H4 (cell line): ENCODE measurements at places on chromosomes 12 and 14.

GRCh38 chr14:81198651-81199050 lies 22.1 kb downstream of the GTF2A1 start:
- DNase-seq: no peak

DNA sequence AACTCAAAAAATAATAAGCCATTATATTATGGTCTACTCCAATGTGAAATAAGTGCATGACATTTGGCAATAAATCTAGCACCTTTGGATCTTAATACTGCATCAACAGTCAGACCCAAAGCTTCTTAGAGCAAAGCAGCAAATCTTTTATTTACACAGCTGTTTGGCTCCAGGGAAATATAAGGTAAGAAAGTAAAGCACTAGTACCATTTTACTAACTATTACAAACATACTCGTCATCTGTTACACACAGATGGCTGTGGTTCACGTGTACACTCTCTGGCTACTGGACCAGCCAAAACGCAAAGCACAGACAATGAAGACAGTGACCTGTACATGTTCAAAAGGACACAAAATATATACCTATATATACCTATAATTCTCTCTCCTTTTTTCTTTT lies 2.8 kb downstream of the FGD6 start:
- DNase-seq: no peak

DNA sequence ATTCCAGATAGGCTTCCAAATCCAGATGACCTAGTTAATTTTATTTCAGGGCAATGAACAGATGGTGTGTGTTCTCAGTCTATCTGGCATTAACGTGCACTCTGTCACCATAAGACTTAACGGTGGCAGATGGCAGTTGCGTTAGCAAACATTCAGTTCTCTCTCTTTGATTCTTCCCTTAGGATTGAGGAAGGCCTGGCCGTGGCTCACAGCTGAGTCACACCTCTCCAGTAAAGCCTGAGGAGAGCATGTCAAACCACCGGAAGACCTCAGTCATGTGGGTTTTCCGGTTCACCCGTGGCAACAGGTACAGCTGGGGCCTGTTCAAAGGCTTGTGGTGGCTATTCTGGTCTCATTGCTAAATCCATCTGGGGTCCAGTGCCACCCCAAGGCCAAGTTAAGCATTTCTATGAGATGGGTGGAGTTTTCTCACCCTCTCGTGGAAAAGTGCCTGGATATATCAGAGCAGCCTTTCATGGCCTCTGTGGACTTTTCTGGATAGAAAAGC lies 545.1 kb upstream of the ATP2B1 start:
- peak; percentile 95 for DNase-seq

GRCh38 chr12:46516933-46517578 lies 144.5 kb upstream of the SLC38A2 start:
- no peak for DNase-seq

GRCh38 chr14:104515811-104516780 lies 63.5 kb upstream of the C14orf180 start:
- no peak for DNase-seq

- no peak for DNase-seq
Measured at GRCh38 chr12:21718944-21719650, 55.4 kb downstream of the KCNJ8 start.

GRCh38 chr14:31294746-31295405 lies 87.3 kb upstream of the HECTD1 start:
- DNase-seq: no peak

DNA sequence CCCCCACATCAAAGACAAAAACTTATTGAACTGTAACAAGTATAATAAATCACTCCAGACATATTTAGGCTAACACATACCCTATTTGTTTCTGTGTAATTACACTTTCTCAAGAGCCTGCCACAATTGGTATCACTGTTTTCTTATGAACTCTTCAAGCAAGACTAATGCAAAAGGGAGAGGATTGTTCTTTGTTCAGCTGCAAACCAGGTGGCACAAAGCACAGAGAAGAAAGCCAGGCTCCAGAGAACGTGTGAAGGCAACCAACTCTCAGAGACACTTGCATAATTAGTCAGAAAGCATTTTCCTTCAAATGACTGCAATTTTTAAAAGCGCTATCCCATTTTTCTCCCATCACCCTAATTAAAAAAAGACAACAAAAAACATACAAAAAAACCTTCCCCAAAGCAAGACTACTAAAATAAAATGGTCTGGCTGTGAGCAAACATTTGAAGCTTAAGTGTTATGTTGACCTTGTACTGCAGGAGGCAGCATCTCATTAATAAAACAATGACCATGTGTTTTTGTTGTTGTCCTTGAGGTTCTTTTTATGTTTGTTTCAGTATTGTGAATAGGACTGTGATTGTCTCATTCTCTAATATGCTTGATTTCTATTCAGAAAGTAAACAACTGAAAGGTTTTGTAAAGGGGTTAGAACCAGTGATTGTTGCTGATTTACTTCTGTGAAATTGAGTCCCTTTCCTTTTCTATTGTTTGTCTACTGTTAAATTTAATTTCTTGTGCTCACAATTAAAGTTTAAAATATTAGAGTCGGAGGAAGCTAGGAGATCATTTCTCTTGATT lies 452.7 kb upstream of the PDE3A start:
- peak; percentile 58 for DNase-seq

GRCh38 chr12:28104316-28104715 lies 85.9 kb upstream of the CCDC91 start:
- no peak for DNase-seq

- DNase-seq: no peak
Measured at GRCh38 chr14:64502887-64503433, 678 bp downstream of the ZBTB25 start.

DNA sequence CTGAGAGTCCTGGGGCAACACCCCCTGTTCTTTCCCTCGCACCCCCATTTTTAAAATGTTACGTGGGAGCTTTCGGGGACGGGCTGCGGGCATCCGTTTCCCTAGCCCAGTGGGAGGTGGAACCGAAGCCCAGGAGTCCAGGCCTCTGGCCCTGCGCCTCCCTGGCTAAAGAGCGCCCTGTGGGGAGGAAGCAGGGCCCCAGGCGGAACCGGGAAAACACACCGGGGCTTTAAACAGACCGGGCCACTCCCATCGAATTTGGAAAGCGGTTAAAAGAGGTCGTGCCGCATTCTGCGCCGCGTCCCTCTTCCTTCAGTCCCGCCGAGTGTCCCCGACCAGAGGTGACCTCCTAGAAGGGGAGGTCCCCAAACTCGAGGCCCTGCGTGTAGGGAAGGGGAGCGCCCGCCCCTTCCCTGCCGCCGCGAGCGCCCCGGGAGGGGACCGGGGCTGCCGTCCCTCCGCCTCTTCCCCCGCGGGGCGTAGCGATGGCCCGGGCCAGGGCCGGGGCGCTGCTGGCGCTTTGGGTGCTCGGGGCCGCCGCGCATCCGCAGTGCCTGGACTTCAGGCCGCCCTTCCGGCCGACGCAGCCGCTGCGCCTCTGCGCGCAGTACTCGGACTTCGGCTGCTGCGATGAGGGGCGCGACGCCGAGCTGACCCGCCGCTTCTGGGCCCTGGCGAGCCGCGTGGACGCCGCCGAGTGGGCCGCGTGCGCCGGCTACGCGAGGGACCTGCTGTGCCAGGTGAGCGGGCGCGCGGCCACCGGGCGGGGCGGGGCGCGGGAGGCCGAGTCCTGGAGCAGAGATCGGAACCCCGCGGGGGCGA lies at the start of gene HHIPL1:
Gene HHIPL1 (plus strand): TSS at position 407 of the 822 bp plus-strand sequence. CDS start 79 bp downstream, at position 486.
- DNase-seq: no peak

GRCh38 chr12:2013527-2014223 lies 9.4 kb upstream of the DCP1B start:
- peak; percentile 35 for DNase-seq

GRCh38 chr14:50156111-50156510 lies 39.7 kb upstream of the VCPKMT start:
- DNase-seq: no peak

GRCh38 chr14:50831726-50832168 lies 785 bp upstream of the NIN start:
- no peak for DNase-seq

DNA sequence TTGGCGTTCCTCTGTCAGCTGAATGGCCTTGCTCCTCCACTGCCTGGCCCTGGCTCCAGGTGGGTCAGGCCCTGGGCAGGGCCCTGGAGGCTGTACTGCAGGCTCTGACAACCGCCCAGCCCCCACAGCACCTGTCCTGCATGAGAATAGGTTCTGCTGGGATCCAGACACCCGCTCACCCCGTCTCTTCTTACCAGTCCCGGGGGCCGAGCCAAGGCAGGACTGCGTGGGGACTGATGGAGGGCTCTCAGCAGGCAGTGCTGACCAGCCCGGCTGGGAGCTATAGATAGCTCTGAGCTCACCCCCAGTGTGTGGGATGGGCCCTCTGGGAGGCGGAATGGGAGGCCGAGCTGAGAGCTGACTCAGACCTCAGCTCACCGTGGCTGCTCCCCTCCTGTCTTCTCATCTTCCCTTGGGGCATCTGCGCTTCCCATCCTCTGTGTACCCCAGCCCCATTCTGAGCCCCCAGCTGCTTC lies 39.6 kb downstream of the TEAD4 start:
- no peak for DNase-seq

- no peak for DNase-seq
Measured at GRCh38 chr12:105113094-105113493, 5.6 kb downstream of the WASHC4 start.

DNA sequence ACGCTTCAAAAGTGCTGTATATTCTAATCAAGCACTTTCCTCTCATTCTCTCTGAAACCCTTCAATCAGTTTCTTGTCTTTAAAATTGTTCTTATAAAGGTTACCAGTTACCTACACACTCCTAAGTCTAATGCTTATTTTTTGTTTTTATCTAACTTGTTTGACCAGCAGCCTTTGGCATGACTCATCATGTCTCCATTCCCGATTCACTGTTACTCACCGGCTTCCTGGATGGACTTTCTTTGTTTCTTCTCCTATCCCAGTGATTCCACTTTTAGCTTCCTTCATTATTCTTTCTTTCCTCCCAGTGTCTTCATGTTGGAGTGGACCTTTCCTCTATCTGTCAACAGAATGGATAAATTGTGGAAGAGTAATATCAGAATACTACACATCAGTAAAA lies 368.6 kb upstream of the CCDC196 start:
- DNase-seq: peak; percentile 35

GRCh38 chr12:31781894-31782540 lies 53.2 kb upstream of the AMN1 start:
- no peak for DNase-seq

- no peak for DNase-seq
Measured at GRCh38 chr14:72753044-72753710, 140.7 kb downstream of the DPF3 start.

- DNase-seq: no peak
Measured at GRCh38 chr12:76426160-76426559, 77.9 kb upstream of the BBS10 start.

- no peak for DNase-seq
Measured at GRCh38 chr12:103114296-103115055, 157.0 kb downstream of the ASCL1 start.

- no peak for DNase-seq
Measured at GRCh38 chr12:127903146-127903545, 363.8 kb upstream of the TMEM132C start.

DNA sequence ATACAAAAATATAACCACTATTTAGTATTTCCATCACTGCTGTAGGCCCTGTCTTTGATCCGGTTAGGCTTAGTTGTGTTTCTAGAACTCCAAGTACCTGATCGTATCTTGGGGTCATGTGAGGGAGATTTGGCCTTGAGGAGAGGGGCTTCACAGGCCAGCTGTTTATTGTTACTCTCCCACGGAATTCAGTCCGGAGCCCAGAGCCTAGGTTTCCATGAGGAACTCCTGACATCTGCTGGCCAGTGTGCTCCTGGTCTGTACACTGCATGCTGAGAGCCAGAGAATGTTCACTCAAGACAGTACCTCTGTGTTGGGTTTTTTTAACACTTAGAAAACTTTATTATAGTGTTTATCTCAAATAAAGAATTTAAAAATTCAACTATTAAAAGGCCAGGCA lies 341.0 kb upstream of the TMEM132C start:
- peak; percentile 39 for DNase-seq

GRCh38 chr14:26896447-26896846 lies 298.6 kb upstream of the NOVA1 start:
- no peak for DNase-seq
